ENCODE measurements at places on chromosomes 3 and 15.

DNA sequence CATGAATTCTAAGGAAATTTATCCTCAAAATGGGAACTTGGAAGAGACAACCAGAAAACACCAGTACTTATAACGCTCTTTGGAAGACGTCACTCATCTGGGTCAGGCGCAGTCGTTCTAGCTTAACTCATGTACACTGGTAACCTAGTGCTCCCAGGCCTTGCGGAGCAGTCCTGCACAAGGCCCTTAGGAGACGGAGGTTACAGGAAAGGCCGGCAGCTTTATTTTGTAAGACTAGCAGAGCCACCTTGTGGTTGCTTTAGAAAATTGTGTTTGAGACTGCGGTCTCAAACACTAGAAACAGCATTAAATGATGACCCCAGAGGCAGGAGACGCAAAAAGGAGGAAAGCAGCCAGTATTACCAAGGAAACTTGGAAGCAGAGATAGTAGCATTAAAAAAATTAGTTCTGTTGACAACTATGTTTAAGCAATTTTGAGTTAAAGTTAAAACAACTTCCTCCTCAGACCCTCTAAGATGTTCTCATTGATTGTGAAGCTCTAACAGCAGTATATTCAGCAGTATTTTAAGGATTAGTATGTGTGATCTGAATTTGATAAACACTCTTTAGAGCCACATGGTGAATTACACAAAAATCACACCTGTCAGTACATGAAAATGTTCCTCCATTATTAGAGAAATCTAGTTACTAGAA is 141.9 kb upstream of the C2CD4B start:
- DNase-seq, result no peak

GRCh38 chr3:146115619-146116018 is 45.4 kb downstream of the PLOD2 start:
- no peak for DNase-seq

DNA sequence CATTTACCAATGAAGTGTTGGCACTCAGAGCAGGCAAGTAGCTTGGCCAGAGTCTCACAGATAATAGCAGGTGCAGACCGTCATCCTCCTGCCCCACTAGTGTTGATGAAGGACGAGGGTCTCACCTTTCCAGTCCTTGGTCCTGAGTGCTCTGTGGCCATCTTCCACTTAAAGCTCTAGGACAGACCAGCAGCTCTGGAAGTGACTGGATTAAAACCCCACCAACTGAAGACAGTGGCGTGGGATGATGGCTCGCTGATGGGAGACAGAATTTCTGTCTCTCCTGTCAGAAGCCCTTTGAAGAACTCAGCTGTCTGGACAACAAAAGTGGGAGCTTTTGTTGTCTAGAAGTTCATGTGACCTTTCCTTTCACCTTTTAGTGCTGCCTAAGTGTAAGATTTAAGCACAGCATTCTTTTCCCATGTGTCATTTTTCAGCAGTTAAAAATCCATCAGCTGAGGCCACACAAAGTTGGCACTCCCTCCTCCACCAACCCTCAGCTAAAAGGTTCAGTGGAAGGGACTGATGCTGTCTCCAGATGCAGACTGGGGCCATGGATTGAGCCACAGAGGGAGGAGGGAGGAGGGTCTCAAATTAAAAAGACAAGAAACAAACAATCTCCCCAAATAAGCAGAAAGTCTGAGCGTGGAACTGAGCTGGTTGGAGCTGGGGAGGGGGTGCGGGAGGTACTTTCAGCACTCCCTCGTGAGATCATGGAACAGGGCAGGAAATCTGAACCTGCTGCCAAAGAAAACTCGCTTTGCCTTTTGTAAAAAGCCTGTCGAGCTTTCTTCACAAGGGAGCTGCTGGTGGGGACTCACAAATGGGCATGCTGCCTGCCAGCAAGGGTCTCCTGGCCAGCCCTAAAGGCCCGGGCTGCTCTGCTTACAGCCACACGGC is 148.5 kb upstream of the CTDSPL start:
- DNase-seq, result no peak

GRCh38 chr15:77418391-77418965 is 1.4 kb downstream of the PEAK1 start:
- no peak for DNase-seq

DNA sequence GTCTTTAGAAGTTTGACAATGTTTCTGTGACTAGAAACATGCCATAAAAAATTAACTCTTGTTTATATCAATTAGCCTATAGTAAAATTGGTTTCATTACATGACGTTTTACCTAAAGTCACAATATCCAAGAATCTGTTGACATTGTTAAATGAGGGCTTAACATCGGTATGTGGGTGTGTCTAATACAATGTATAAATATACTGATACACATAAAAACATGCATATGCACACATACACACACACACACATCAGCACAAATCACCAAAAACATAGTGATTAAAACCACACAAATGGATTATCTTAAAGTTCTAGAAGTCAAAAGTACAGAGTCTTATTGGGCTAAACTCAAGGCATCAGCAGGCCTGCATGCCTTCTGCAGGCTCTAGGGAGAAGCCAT is 456.7 kb downstream of the NTRK3 start:
- DNase-seq, result no peak

DNA sequence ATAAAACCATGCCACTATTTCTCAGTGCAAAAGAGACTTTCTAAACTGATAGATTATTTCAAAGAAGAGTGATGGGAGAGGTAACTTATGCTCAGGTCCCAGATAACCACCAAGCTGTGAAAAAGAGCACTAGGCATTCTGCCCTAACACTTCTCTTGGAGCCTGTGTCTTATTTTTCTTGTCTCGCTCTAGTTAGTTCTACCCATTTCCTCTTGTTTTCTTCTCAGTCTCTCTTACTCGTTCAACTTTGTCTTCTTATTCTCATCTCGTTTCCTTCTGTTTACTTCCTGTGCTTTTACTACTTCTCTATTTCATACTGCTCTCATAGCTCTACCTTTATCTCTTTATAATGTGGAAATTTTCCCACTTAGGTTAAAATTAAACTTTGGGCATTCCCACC is 91.8 kb upstream of the CGNL1 start:
- no peak for DNase-seq

GRCh38 chr15:66566963-66567531 is 1.2 kb upstream of the LCTL start:
- no peak for DNase-seq

DNA sequence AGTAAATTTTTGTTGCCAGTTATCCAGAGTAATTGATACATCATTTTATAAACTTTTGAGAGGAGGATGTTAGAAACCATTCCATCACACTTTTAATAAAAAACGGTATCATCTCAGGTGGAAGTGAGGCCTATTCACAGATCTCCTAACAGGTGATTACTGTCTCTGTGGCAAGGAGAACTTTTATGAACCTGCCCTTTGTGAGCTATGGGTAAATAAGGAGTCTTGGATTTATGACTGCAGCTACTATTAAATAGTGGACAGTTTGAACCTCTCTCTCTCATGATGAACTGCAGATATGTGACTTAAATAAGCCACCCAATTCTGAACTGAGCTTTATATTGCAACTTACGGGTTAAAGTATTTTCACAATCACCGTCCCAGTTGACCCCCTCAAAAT is 45.7 kb downstream of the ZFAND6 start:
- no peak for DNase-seq

- DNase-seq, result peak; percentile 59
Measured at GRCh38 chr3:172153335-172153861, 114.0 kb downstream of the FNDC3B start.

DNA sequence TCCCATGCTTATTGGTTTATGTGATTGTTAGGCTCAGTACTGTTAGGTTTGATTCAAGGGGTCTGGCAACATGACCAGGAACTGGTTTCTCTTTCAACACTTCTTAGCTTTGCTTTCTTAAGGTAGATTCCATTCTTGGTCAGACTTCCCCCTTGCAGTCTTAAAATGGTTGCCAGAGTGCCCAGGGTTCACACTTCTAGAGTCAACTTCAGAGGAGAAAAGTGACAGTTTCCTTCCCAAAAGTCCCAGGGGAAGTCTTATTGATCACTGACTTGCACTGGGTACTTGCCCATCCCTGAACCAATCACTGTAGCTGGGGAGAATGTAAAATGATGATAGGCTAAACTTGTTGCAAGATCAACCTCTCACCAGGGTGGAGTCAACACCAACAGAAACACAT is 14.1 kb downstream of the MGLL start:
- DNase-seq, result no peak

- DNase-seq, result no peak
Measured at GRCh38 chr15:68789534-68790241, 31.0 kb downstream of the ANP32A start.

- no peak for DNase-seq
Measured at GRCh38 chr3:109125902-109126301, 8.0 kb upstream of the MORC1 start.

DNA sequence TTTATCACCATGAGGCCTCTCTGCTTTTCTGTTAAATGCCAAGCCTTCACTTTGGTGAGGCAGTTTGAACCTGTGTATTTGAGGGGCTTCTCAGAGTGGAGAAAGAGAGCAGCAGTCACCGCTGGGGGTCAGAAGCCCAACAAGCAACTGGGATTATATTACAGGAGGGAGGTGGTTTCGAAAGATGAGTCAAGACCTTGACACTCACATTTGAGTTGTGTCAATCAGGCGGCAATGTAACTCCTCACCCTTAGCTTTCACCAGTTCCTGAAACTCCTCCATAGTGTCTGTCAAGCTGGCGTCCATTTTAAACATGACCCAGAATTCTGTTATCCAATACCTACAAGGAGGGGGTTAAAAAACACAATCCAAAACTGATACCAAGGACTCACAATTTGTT is 46.5 kb downstream of the RASGRP1 start:
- no peak for DNase-seq

GRCh38 chr3:144341471-144341870 is 369.8 kb downstream of the DIPK2A start:
- DNase-seq, result no peak

- DNase-seq, result no peak
Measured at GRCh38 chr3:11304175-11304574, 32.0 kb downstream of the ATG7 start.

DNA sequence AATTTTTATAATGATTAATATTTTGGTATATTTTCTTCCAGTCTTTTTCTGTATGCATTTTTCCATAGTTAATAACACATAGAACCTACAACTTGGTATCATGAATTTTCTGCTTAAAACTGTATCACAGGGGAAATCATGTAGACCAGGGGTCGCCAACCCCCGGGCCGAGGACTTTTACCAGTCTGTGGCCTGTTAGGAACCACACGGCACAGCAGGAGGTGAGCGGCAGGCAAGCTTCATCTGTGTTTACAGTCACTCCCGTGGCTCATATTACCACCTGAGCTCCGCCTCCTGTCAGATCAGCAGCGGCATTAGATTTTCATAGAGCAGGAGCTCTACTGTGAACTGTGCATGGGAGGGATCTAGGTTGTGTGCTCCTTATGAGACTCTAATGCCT is 54.7 kb downstream of the RPL22L1 start:
- no peak for DNase-seq

DNA sequence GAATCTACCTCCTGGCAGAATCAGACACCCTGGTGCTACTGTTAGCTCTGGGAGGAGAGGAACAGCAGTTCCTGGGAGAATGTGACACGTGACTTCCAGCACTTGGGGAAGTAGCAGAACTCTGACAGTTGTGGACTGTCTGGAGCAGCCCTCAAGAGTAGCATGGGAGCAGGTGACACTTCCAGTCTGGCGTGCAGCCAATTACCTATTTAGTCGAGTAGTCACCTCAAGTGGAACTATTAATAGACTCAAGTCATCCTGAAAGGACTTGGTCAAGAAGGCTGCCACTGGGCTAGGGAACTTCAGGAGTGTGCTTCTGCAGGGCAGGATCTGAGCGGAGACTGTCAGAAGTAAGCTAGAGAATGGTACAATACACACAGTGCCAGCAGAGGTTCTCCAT is 62.3 kb downstream of the MTHFS start:
- no peak for DNase-seq

- DNase-seq, result no peak
Measured at GRCh38 chr3:36895496-36896409, 49.1 kb downstream of the TRANK1 start.

GRCh38 chr3:19139863-19140262 is 8.4 kb upstream of the KCNH8 start:
- no peak for DNase-seq

DNA sequence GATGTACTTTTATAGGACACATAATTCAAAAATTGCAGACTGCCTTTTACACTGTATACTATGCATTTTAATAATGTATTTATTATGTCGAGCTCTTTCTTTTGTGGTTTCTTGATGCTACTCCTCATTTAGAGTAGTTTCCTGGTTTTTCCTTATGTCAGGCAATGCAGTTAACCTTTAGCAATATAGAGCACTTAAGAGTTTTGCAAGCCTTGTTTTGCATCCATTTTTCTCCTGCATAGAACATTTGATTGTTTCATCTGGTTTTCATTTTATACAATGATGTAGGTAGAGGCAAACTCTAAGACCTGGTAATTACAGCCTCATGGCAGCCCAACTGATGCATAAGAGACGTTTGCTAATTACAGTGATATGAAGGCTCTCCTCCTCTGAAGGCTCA is 86.3 kb downstream of the PDZRN3 start:
- no peak for DNase-seq

DNA sequence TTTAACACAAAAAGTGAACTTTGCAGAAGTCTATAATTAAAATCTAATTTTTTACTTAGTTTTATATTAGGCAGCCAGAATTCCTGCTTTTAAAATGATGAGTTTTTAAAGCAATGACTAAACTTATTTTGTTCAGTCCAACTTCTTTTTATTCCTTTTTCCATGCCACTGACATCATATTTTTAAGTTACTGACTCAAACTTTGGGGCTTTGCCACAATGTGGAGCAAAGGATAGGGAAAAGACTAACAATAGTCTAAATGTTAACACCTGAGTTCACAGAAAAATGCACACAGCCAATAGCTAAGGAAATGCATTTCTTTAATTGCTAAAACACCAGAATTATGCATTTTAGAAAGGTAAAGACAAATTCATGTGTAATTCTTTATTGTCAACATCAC is 647.6 kb upstream of the DPPA4 start:
- DNase-seq, result no peak

GRCh38 chr15:76223521-76223920 is 87.7 kb downstream of the ETFA start:
- no peak for DNase-seq

DNA sequence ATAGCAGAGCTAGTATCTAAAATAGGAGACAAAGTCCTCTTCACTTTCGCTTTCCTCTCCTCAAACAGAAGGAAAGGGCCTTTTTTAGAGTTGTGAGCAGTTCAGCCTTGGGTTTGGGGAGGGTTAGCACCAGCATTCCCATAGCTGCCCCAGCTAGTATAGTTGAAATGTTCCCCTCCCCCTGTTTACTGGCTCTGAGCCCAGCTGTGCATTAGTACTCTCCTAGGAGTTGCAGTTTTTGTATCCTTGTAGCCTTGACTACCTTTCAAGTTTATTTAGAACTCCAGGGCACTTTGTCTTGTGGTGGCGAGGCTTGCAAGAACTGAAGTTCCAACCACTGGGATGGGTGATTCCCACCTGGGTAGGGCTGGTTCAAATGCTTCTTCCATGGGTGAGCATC is 245.1 kb upstream of the NAALADL2 start:
- no peak for DNase-seq

GRCh38 chr15:65402961-65403360 is 19.8 kb downstream of the IGDCC4 start:
- DNase-seq, result no peak

All from occipital lobe (tissue), 3 donors.